ENCODE measurements at places on chromosomes 11 and 22.

DNA sequence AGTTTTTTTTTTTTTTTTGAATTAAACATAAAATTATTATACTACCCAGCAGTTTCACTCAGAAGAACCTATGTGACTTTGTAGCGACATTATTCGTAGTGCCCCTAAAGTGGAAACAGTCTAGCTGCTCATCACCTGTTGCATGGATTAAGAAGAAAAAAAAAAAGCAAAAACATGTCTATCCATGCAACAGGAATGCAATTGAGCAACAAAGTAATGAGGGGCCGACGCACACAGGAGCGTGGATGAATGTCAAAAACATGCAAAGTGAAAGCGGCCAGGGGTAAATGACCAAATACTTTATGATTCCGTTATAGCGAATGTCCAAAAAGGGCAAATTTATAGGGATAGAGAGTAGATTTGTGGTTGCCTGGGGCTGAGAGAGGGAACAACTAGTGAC is 16.3 kb downstream of the MYO18B start:
- no peak for DNase-seq

GRCh38 chr22:36734171-36735058 is 30.9 kb upstream of the CACNG2 start:
- no peak for DNase-seq

DNA sequence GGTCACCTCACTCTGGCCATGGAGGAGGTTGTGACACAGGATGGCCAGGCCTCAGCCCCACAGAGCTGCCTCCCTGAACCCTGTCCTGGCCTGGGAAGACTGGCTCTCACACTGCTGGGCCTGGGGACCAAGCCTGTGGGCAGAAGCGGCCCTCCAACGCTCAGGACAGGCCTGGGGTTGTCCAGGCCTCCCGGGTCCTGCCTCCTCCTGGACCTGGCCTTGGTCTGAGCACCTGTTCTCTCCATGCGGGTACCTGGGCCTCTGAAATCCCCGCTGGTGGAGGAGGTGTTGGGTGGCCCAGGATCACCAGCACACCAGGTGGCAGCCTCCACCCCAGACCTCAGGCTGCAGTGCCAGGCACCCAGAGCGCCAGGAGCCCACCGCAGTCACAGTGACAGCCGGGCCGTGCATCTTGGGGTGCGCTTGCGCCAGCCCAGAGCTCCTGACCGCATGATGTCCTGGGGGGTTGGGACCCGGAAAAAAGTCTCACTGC is 16.1 kb upstream of the PIM3 start:
- DNase-seq: no peak

DNA sequence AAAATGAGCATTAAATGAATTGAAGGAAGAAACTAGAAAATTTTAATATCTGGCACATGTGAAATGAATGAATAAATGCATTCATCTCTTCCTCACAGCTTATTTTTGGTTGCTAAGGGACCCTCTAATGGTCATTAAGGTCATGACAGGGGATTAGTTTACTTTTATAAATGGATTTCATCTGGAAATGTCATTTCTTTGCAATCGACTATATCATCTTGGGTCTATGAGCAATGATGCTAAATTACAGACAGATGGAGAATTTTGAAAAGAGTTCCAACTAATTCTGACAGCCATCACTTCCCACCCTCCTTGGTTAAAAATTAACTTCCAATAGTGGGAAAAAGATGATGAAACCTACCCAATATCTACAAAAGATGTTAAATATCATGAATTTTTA is 98.0 kb downstream of the KIF18A start:
- no peak for DNase-seq

DNA sequence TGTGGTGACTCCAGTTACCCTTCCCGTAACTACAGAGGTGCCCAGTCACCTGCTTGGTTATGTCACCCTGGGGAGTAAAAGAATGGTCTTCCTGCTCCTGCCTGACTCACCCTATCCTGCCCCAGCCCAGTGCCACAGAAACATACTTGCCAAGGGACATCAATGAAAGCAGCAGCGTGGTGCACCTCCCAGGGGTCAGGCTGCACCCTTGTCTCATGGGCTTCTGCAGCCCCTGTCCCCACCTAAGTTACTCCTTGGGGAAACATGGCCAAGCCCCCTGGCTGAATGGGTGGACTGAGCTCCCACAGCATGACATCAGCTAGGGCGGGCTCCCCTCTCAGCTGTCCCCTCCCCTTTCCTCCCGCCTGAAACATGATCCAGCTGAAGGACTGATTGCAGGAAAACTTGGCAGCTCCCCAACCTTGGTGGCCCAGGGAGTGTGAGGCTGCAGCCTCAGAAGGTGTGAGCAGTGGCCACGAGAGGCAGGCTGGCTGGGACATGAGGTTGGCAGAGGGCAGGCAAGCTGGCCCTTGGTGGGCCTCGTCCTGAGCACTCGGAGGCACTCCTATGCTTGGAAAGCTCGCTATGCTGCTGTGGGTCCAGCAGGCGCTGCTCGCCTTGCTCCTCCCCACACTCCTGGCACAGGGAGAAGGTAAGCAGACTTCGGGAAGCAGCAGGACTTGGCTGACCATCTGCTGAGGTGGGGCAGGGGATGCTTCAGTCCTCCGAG is at the start of gene HTR3A:
TSS of gene HTR3A (plus strand) at position 368 of the 730 bp plus-strand sequence. CDS start at position 586, 218 bp downstream.
- peak; percentile 54 for DNase-seq

DNA sequence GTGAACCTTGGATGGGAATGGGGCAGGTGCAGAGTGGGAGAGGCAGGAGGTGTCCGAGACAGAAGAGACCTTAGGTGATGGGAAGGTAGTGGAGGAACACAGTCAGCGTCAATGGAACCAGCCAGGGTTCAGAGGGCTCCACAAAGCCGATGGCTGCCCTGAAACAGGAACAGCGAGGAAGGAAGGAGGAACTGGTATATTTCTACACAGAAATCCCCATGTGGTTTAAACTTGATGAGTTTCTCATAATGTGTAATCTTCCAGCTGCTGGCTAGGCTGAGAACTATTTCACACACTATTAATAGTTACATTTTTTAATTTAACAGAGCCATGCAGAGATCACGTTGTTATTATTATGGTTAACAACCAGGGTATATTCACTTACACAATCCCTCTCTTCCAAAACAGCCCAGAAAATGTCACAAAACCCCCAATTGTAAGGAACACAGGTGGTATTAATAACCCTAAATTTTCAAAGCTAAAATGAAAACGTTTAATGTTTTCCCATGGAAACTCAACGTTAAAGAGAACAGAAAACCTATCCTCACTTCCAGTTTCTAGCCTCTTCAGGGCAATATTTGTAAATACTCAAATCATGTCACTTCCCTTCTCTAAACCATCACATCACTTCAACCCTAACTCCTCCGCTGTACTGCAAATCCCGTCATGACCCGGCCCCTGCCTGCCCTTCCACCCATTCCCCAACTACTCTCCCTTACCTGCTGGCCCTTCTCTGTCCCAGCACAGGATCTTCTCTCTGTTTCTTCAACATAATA is 74.5 kb upstream of the ARFGAP3 start:
- no peak for DNase-seq

DNA sequence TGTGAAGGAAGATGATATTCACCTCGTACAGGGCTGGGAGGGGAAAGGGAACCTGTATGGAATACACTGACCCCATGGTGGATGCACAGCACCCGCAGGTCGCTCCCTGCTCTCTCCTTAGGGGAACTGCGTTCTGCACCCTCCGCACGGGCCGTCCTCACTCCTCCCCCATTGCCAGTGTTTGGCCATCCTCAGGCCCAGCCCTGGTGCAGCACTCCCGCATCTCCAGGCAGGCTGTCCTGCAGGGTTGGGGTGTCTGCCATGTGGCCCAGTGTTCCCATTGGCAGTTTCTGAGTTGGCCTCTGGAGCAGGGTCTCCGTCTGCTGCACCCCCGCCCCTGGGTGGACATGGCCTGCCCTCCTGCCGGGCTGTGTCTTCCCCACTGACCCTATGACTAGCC is 19.1 kb upstream of the PARVG start:
- no peak for DNase-seq

GRCh38 chr11:125236072-125236825 is 71.7 kb downstream of the PKNOX2 start:
- no peak for DNase-seq

- DNase-seq: no peak
These were observed 40.4 kb downstream of the RRAS2 start for GRCh38 chr11:14318581-14318981.

- DNase-seq: peak; percentile 48
These were observed 73.6 kb downstream of the MICAL3 start for GRCh38 chr22:17950651-17951214.

- no peak for DNase-seq
These were observed 133.2 kb downstream of the IGLL1 start for GRCh38 chr22:23446796-23447350.

- DNase-seq: no peak
These were observed 30.9 kb upstream of the CREB3L1 start for GRCh38 chr11:46246521-46246920.

DNA sequence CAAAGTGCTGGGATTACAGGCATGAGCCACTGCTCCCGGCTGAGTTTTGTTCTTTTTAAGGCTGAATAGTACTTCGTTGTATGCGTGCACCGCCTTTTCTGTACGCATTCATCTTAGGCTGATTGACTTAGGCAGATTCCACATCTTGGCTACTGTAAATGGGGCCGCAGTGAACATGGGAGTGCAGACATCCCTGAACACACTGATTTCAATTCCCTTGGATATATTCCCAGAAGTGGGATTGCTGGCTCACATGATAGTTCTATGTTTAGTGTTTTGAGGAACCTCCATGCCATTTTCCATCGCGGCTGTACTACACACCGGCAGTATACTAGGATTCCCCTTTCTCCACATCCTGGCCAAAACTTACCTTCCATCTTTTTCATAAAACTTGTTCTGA is 10.4 kb upstream of the ZNF74 start:
- no peak for DNase-seq

GRCh38 chr22:46068181-46068592 is 82.1 kb upstream of the PPARA start:
- no peak for DNase-seq

- no peak for DNase-seq
These were observed 9.8 kb downstream of the HDHD5 start for GRCh38 chr22:17149076-17149815.

GRCh38 chr11:118194835-118195627 is 18.6 kb upstream of the SCN2B start:
- no peak for DNase-seq

DNA sequence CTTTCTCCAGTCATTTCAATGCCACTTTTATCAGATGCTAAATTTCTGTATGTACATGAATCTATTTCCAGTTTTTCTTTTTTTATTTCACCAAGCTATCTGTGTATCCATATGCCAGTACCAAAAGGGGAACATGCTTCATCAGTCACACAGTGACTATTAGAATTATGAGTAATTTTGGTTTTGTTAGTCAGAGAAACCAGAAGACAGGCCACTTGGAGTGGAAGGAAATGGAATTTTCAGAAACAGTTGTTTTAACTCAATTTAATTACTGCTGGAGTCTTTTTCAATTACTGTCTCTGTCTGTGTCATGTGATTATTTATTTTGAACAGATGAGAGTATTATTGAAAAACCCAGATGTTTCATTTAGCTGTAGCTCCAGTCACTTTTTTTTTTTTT is 84.6 kb upstream of the ANO3 start:
- DNase-seq: no peak

DNA sequence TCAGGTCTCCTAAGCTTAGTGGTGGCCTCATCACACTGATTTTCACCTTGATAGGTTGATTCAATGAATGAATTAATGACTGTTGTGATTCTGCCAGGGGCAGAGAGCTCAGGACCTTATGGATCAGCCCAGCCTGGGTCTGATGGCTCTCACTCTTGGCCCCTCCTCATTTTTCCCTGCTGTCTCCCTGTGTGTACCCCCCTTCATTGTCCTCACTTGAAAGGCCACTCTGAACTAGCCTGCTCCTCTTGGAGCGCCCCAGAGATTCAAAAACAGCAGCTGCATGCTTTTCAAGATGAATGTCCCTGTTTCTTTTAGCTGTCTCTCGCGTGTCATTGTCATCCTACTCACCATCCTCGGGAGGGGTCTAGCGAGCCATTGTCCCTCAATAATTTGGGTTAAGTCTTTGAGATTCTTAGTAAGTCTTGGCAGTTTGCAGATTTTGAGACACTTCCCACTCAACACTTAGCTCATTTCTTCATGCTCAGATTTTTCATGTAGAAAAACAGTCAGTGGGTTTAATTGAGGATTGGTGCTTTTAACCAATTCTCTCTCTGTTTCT is 42.5 kb upstream of the MICAL2 start:
- no peak for DNase-seq

DNA sequence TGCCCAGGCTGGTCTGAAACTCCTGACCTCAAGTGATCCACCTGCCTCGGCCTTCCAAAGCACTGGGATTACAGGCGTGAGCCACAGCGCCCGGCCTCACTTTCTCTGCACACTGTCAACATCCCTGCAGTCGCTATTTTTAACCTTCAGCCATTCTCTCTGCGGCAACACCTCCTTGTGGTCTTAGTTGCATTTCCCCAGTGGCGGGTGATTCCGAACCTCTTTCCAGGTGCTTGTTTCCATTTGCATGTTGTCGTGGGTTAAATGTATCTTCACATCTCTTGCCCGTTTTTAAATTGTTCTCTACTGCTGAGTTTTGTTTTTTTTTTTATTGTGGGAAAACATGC is 2.2 kb upstream of the SCT start:
- DNase-seq: no peak

DNA sequence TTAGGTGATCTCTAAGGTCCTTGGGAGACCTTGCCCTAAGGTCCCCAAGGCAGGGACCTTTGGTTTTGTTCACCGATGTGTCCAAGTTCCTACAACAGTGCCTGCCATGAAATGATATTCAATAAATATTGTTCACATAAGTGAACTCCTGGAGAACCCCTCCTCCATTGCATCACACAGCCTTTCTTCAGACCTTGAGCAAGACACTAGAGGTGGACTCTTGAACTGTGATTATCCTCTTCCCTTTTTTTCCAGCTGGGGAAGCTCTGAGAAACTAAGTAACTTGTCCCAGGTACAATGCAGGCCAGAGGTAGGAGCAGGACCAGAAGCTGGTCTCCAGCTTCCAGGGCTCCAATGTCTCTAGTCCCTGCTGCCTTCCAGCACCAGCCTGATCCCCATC is 76.6 kb upstream of the LMO1 start:
- DNase-seq: no peak

- DNase-seq: no peak
These were observed 46.5 kb upstream of the TH start for GRCh38 chr11:2218031-2218633.

DNA sequence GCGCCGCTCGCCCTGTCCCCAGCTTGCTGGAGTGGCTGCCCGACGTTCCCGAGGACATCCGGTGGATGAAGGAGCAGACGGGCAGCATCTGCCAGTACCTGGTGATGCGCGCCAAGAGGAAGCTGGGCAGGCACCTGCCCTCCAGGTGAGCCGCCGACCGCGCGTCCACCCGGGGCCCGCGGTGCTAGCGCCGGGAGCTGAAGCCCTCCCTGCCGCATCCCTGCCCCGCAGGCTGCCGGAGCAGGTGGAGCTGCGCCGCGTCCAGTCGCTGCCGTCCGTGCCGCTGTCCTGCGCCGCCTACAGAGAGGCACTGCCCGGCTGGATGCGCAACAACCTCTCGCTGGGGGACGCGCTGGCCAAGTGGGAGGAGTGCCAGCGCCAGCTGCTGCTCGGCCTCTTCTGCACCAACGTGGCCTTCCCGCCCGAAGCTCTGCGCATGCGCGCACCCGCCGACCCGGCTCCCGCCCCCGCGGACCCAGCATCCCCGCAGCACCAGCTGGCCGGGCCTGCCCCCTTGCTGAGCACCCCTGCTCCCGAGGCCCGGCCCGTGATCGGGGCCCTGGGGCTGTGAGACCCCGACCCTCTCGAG is 3.3 kb upstream of the CRACR2B start:
- DNase-seq: peak; percentile 32

All from NCI-H524 treated with DMSO at 0.1 percent for 48 hours (cell line).